ENCODE measurements at places on chromosomes 1 and 21. TPM values are rescaled to one million over a fixed set of nuclear protein-coding genes. Genes with fewer than 3 reads are reported as not detected.

DNA sequence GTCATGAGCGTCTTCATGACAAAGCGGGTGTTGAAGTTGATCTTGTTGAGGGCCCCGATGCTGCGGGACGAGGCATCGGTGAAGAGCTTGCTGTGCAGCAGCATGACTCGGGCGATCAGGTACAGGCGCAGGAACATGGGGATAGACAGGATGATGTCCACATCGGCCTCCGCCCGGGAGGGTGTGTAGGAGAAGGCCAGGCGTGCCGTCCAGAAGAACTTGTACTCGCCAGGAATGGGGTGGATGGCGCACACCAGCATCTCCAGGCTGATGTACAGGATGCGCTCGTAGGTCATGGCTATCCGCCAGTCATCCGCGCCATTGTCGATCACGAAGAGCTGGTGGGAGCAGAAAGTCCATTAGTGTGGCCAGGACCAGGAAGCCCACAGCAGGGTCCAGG is 98.0 kb downstream of the KCNN3 start:
- no peak overlapping the region for H3K27ac ChIP-seq
- no peak for DNase-seq
- H3K27me3 ChIP-seq: peaks cover 5% of the 10 kb centered on the region
- H3K4me3 ChIP-seq: no peak overlapping the region
- no peaks in the 10 kb centered on the region for H3K4me1 ChIP-seq

Gene ALDH9A1
- 52.0 TPM for total RNA-seq

DNA sequence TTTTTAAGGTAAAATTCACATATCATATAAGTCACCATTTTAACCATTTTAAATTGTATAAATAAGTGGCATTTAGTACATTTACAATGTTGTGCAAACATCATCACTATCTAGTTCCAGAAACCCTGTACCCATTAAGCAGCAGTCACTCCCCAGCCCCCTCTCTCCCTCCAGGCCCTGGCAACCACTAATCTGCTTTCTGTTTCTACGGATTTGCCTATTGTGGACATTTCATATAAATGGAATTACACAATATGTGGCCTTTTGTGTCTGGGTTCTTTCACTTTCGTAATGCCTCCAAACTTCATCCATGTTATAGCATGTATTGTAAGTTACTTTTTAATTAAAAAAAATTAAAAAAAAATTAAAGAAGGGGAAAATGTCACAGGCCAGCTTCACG is 58.0 kb upstream of the RAB3GAP2 start:
- no peaks in the 10 kb centered on the region for H3K27me3 ChIP-seq
- H3K27ac ChIP-seq: no peak overlapping the region
- no peak for DNase-seq
- no peaks in the 10 kb centered on the region for H3K4me1 ChIP-seq
- H3K36me3 ChIP-seq: no peaks in the 10 kb centered on the region

Gene OR2T33
- not detected for total RNA-seq
